Amygdala (tissue), 56 donors: ENCODE measurements at places on chromosomes 5 and 9.

GRCh38 chr9:124441291-124441690, 9.0 kb upstream of the ADGRD2 start:
- DNase-seq = no peak

GRCh38 chr5:80755626-80756025, 100.8 kb upstream of the DHFR start:
- DNase-seq = no peak

GRCh38 chr9:135090081-135090480, 2.6 kb downstream of the OLFM1 start:
- DNase-seq = no peak

DNA sequence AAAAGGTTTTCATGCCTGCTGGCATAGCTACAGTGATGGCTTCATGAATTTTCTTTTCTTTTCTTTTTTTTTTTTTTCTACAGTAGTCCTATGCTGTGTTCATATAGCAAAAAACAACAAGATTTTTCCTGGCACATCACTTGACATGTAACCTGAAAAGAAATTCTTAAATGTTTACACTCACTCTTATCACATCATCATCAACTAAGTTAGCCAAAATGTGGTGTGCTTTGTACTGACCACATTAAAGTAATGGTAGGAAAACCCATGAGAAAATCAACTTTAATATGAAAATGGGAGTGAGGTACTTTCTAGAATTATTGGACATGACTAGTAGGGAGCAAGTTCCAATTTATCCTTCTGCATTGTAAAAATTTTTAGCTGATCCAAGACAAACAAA, 146.7 kb downstream of the SSBP2 start:
- no peak for DNase-seq

DNA sequence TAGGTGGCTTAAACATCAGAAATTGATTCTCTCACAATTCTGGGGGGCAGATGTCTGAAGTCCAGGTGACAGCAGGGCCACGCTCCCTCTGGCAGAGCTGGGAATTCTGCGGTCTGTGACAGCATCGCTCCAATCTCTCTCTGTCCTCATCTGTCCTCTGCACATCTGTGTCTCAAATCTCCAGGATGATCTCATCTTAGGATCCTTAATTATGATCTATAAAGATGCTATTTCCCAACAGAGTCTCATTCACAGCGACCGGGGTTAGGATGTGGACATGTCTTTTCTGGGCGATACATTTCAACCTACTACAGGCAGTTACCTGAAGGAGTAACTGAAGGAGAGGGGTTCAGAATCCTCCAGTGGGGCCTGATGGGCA, 31.4 kb downstream of the ANKRD33B start:
- DNase-seq = no peak

DNA sequence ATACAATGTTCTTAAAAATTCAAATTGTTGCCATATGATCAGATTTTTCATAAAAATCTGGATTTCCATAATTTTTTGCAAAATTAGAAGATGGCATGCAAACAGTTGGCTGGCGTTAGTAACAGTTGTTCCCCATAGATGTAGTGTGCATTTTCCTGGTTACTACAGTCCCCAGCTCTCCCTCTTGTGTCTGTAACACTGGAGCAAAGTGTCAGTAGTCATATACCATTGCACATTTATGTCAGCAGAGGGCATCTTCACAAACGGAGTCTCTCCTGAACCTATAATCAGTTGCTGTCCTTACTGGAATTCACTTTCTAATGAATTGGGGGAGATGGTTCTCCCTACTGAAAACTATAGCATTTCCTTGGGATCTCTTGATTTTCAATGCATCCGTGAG, 44.7 kb upstream of the DMAC1 start:
- no peak for DNase-seq
